ENCODE measurements at places on chromosomes 2 and 18.

GRCh38 chr2:43906448-43907109, 67.8 kb downstream of the ABCG8 start:
- DNase-seq = no peak

- DNase-seq = no peak
Measured at GRCh38 chr2:223093436-223094241, 41.6 kb downstream of the KCNE4 start.

GRCh38 chr2:46937471-46937901, 21.9 kb upstream of the MCFD2 start:
- no peak for DNase-seq

DNA sequence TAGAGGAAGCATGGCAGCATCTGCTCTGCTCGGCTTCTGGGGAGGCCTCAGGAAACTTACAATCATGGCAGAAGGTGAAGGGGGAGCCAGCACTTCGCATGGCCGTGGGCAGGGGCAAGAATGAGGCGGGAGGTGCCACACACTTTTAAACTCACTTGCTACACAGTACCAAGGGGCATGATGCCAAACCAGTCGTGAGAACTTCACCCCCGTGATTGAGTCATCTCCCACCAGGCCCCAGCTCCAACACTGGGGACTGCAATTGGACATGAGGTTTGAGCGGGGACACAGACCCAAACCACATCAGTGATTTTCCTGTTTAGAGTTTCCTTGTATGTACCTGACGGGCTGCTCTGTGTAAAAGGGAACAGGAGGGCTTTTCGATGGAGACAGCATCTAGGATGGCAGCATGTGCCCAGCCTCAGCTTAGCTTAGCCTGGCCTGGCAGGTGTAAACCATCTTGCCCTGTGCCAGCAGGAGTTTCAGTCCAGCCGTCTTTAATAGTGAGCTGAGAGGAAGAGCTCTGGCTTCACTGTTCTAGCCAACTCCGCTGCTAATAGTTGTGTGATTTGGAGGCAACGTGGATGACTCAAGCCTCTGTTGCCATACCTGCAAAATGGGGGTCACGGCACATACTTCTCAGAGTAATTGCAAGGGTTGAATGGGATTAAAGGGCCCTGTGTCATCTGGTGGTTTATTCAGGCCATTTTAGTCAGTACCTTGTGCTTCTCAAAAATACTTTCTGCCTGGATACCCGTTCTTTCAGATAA, 101.8 kb downstream of the ASAP2 start:
- no peak for DNase-seq

- DNase-seq = no peak
Measured at GRCh38 chr2:212145121-212145520, 393.5 kb downstream of the ERBB4 start.

DNA sequence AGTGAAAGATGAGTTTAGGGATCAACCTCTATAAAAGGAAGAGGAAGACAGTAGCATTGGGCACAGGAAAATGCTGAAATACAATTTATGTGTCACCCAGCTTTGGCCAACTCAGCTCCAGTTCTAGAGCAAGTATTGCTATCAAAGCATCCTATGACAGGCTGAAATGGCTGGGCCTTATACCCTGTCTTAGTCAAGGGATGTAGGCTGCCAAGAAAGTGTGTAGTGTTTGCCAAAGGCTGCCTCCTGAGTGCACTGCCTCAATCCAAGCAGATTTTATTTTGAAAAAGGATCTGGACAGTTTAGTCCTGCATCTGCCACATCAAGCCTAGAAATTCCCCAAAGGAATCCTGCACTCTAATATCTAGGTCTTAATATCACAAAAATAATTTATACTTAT, 359.9 kb upstream of the ZC3H15 start:
- no peak for DNase-seq

DNA sequence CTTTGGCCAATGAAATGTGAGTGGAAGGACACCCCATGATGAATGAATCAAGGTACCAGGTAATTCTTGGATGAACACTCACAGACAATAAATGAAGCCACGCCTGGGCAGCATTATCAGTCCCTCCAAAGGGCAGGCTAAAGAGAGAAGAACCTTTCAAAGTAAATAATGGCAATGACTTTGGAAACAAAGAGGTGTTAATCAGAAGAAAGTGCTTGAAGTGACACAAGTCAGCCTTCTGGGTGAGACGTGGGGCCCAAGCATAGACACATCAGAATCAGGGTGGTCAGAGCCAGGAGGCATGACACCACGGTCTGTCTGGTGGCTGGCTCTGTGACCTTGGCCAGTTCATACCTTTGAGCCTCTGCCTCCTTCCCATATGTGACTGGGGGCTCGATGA, 103.3 kb downstream of the POLR1A start:
- no peak for DNase-seq

DNA sequence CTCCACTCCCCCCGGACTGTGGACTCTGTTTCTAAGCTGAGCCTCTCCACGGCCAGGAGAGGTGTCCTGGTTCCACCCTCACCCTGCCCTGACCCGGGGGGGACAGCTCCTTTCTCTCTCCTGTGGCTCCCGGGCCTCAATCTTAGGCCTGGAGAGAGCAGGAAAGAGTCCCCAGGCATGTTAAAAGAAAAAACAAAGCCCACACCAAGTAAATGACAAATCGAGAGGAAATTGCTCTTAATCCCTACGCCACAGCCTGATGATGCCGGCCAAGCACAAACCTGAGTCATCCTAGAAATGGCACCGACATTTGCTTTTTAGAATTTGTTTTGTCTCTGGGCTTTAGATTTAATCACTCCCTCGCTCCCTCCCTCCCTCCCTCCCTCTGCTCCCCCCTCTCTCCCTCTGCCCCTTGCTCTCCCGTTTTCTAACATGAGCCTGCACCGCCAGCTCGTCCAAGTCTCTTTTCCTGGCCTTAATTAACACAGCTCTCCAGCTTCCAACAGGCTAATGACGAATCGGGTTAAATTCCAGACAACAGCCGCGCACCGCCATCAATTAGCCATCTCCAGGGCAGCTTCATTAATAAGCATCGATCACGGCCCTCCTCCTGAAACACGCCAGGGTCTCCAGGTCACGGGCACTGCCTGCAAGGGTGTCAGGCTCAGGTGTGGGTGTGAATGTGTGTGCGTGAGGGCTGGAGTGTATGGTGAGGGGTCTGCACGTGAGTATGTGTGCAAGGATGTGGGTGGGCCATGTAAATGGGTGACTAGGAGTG, 230.8 kb downstream of the CELF4 start:
- DNase-seq = no peak

DNA sequence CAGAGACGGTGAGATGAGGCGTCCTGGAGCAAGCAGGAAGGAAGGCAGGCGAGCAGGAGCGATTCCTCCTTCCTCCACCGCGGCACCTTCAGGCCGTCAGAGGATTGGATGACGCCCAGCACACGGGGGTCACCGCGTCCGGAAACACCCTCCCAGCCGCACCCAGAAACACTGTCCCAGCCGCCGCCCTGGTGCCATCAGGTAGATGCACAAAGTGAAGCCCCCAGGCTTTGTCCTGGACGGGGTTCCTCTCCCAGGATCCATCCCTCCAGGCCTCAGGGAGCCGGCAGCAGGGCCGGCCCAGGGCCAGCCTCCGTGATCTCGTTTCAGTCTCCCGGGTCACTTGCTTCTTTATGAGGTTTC, 31.5 kb downstream of the RTP5 start:
- no peak for DNase-seq

DNA sequence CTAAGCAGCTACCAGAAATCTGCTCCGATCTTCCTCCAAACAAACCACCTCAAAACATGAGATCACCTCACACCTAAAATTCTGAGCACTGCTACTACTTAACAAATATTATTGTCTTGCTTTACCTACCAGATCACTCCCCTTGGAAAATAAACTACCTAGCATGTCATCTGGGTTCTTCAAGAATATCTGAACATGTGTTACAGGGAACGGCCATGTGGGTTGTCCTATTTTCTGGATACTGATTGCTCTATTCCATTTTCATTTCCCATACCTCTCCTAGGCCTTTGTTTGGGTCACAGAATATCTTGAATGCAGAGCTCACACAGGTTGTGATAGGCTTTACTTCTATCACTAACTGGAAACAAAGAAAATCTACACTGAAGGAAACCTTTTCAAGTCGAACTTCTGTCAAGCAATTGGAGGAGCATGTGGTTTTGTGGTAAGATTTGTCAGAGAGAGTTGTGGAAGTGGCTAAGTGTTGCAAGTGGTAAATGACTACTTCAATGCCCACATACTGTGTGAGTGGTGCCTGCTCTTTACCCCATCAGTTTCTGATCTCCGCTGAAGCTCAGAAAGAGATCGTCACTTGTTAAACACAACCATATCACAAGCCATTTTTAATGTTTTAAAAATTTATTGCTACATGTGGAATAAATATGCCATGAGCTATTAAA, 739.1 kb upstream of the ZEB2 start:
- DNase-seq = no peak

DNA sequence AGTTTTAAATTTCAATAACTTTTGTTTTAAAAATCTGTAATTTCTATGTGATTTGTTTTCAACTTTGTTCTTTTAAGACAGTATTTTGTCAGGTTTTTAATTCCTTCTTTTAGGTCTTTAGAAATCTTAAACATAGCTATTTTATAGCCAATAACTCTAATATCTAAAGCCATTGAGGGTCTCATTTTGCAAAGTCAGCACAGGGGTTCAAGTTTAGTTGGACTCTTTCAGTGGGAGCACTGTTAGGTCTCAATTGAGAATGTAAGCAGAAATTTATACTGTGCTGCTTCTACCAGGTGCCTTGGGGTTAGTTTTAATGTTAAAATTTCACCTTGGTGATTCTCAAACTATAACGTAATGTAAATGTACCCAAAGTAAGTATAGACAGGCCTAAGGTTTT, 105.3 kb upstream of the DNMT3A start:
- DNase-seq = no peak

- DNase-seq = no peak
Measured at GRCh38 chr2:197265924-197266323, 44.7 kb downstream of the ANKRD44 start.

- no peak for DNase-seq
Measured at GRCh38 chr2:70716131-70716743, 51.8 kb downstream of the ADD2 start.

DNA sequence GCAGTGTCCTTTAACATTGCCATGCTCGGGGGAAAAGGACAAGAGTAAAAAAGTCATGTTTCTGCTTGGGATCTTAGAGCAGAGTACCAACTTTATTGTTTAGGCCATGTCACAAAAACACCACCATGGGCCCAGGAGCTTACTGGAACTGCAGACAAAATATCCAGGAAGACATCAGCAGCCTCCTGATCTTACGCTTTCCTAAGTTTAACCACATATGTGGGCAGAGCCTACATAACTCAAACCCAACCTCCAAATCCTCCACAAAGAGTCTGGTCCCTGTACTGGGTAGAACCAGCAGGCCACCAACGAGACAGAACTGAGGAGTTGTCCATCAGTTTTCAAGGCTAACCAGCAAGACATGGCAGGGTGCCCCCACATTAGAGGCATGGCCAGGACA, 10.3 kb downstream of the GALNT14 start:
- no peak for DNase-seq

DNA sequence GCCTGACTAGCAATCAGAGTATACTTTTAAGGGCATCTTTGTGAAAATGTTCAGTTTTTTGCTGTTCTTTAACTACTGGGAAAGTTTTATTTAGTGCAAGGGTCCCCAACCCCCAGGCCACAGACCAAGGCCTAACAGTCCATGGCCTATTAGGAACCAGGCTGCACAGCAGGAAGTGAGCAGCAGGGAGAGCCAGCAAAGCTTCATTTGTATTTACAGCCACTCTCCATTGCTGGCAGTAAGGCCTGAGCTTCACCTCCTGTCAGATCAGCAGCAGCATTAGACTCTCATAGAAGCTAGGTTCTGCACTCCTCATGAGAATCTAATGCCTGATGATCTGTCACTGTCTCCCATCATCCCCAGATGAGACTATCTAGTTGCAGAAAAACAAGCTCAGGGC, 17.1 kb upstream of the NR4A2 start:
- DNase-seq = no peak

DNA sequence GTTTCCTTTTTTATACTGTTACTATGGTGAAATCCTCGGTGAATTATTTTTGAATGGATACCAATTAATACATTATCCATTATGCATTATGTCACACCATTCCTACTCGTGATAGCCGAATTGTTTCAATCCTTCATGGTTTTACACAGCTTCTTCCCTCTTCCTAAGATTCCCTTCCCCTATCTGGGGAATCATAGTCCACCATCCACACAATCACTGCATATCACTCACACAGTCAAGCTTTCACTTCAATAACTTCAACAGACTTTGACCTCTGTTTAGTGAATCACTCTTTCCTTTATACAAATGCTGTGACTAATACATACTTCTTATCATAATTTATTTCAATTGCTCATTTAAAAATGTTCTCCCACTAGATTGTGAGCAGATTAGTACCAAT, 1108.1 kb upstream of the LRRTM1 start:
- DNase-seq = no peak

- no peak for DNase-seq
Measured at GRCh38 chr2:128797533-128797932, 478.9 kb upstream of the HS6ST1 start.

- DNase-seq = no peak
Measured at GRCh38 chr2:239436669-239437335, 36.0 kb upstream of the HDAC4 start.

GRCh38 chr18:61972389-61973264, 79.8 kb upstream of the RNF152 start:
- no peak for DNase-seq

All from stimulated activated CD4-positive, alpha-beta T cell treated with anti-CD3 and anti-CD28 coated beads, Interleukin-12 subunit alpha, Interleukin-12 subunit beta, amount 100 ng/mL, for 24 hours (primary cell).